ENCODE measurements at places on chromosomes 3 and 15. TPM values are rescaled to one million over a fixed set of nuclear protein-coding genes. Genes with fewer than 3 reads are reported as not detected.

Gene CCNL1
- polyA plus RNA-seq, result 64.5 TPM

Gene SI
- polyA plus RNA-seq, result not detected

Gene MUC20
- 0.19 TPM for polyA plus RNA-seq

Gene UBL7
- 186 TPM for polyA plus RNA-seq

Gene RAD51
- polyA plus RNA-seq, result 32.2 TPM

Gene FGD5
- 6.0 TPM for polyA plus RNA-seq

Gene COL8A1
- polyA plus RNA-seq, result 0.21 TPM

Gene WDR93
- polyA plus RNA-seq, result 0.03 TPM

Gene SLC12A1
- polyA plus RNA-seq, result 0.16 TPM

Gene PPM1L
- 2.8 TPM for polyA plus RNA-seq

Gene CHRNB4
- 4.1 TPM for polyA plus RNA-seq

Gene KLHL40
- not detected for polyA plus RNA-seq

Gene GLDN
- polyA plus RNA-seq, result 0.16 TPM
